ENCODE measurements at places on chromosomes 16 and 17.

- DNase-seq, result no peak
Measured at GRCh38 chr17:59126809-59127417, 20.2 kb upstream of the TRIM37 start.

GRCh38 chr17:78378225-78379130 lies at the start of gene PGS1:
Gene PGS1, plus strand, starts transcription at chr17:78378649. Its CDS starts 17 bp downstream, at chr17:78378666.
- DNase-seq, result peak; percentile 90

GRCh38 chr17:66673668-66674276 lies 161.1 kb upstream of the CACNG5 start:
- peak; percentile 88 for DNase-seq

GRCh38 chr17:50448643-50449042 lies 20.0 kb downstream of the CHAD start:
- no peak for DNase-seq

GRCh38 chr16:89536886-89537548 lies 23.5 kb upstream of the RPL13 start:
- DNase-seq, result no peak

DNA sequence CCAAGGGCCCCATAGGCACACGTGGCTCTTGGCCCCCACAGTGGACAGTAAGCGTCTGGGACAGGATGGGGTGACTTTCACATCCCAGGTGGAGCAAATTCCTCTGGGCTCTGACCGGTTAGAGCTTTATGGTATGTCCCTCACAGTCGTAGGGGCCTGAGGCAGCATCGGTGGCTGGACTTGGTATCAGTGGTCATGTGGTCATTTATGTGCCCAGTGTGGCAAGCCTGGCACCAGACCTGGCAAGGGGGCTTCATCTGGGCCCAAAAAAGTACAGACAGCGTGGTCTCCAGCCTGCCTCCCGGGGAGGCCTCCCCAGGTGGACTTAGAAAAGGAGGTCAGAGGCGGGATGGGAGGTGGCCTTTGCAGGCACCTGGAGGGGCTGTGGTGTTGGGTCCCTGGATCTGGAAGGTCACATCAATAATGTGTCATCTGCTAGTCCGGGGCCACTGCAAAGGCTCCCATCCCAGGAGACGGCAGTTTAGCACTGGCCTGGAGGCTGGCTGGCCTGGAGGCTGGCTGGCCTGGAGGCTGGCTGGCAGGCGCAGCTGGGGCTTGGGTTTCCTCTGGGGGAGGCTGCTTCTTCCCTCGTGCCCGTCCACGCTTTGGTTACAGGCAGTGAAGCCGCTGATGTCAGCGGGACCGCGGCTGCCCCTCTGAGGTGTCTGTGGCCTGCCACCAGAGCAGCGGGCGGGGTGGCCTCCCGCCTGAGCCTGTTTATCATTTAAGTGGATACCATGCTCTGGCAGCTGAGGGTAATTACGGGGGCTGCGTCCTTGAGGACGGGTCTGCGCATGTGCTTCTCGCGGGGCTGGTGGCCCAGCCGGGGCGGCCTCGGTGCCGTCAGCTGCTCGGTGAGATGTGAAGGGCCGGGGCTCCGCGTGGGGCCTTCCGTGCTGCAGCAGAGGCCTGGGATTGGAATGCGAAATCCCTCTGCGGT lies 20.7 kb upstream of the CBX4 start:
- no peak for DNase-seq

- no peak for DNase-seq
Measured at GRCh38 chr16:15942931-15943690, 6.3 kb upstream of the ABCC1 start.

GRCh38 chr17:82492643-82493225 lies 26.8 kb upstream of the FOXK2 start:
- peak; percentile 26 for DNase-seq

DNA sequence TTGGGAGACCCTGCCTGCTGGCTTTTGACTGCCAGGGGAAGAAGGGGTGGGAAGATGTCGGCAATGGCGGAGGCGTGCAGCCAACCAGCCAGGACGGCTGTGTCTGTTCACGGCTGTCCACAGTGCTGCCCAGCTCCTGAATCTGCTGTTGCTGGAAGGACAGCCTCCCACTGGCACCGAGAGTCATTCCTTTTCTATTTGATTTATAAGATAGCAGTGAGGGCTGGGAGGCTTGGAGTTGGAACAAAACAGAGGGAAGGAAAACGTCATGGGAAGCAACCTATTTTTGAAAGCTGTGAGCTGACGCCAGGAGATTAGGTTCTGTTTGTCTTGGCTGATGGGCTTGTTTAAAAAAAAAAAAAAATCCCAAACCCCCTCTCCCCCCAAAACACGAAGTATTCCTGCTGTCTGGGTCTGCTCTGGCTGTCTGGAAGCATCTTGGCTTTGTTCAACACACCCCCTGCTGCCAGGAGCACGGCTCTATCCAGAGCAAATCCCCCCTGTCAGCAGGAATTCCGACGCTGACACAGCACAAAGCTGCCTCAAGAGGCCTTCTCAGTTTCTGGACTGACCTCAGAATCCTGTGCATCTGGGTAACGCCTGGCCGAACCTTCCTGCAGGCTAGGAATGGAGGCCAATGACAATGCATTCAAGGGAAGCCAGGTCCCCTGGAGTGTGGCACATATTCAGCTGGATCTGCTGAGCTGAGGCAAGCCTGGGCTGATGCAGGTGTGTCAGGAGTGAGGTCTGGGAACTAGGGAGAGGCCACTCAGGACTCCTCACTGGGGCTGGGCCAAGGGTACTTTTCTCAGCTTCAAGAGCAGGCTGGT lies 41.0 kb upstream of the SREBF1 start:
- DNase-seq, result peak; percentile 89

- peak; percentile 38 for DNase-seq
Measured at GRCh38 chr16:3112881-3113574, 642 bp downstream of the ZNF205 start.

GRCh38 chr16:68202091-68202519 lies 33.8 kb downstream of the ESRP2 start:
- peak; percentile 32 for DNase-seq

- DNase-seq, result no peak
Measured at GRCh38 chr16:46618516-46618915, 2.7 kb downstream of the SHCBP1 start.

GRCh38 chr17:29753845-29754439 lies 131.2 kb upstream of the CORO6 start:
- DNase-seq, result no peak

DNA sequence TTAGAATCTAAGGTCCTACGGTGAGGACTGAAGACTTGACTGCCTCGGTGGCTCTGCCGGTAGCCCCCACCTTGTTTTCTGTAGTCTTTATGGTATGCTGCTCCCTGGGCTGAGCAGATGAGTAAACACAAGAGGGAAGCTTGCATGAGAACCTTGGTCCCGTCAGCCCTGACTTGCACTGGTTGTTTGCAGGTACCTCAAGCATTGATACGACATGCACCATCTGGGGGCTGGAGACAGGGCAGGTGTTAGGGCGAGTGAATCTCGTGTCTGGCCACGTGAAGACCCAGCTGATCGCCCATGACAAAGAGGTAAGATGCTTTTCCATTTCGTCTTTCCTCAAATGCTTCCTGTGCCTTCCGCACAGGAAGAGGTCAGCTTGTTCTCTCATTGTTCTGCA lies 21.1 kb upstream of the TACO1 start:
- DNase-seq, result no peak

GRCh38 chr16:75811020-75811634 lies 84.8 kb upstream of the CPHXL start:
- DNase-seq, result no peak

- DNase-seq, result no peak
Measured at GRCh38 chr16:57538235-57538721, 1.9 kb upstream of the CCDC102A start.

GRCh38 chr16:88610080-88610479 lies 28.3 kb upstream of the IL17C start:
- no peak for DNase-seq

DNA sequence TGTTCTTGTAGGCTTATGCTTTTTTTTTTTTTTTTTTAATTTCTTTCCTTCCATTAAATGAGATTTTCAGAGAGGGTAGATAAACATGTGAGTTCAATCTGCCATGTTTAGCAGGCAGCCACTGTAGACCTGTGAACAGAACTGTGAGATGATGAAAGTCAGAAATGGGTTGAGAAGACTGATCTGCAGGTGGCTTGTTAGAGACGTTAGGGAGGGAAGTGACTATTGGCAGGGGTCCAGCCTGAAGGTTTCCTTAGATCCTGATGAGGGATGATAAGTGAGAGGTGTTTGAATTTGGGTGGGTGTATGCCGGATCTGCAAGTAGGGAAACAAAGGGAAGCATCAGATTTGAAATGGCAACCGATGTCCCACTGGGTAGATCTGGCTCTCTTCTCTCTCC lies 157.8 kb downstream of the HS3ST3B1 start:
- DNase-seq, result no peak

All from adipocyte (in vitro differentiated cells).